Fibroblast of skin of right quadriceps (primary cell): ENCODE measurements at places on chromosomes 16 and 17.
A peak's percentile ranks its signal among the peaks of the same experiment; 100 is the strongest.

- DNase-seq: no peak
Measured at GRCh38 chr16:87229230-87230188, 87.7 kb downstream of the C16orf95 start.

DNA sequence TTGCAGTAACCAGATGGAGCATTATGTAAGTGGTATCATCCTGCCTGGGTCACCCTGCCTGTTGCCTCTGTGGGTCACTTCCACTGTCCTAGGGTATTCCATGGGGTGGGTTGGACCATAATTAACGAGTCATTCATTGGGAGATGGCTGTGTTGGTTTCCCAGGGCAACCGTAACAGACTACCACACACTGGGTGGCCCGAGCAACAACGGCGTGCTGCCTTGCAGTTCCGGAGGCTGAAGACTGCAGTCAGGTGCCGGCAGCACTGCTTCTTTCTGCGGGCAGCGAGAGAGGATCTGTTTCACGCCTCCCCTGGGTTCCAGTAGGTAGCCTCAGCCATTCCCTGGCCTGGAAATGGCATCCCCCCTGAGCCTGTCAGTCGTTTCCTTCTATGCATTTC is 28.9 kb upstream of the CMIP start:
- no peak for DNase-seq

DNA sequence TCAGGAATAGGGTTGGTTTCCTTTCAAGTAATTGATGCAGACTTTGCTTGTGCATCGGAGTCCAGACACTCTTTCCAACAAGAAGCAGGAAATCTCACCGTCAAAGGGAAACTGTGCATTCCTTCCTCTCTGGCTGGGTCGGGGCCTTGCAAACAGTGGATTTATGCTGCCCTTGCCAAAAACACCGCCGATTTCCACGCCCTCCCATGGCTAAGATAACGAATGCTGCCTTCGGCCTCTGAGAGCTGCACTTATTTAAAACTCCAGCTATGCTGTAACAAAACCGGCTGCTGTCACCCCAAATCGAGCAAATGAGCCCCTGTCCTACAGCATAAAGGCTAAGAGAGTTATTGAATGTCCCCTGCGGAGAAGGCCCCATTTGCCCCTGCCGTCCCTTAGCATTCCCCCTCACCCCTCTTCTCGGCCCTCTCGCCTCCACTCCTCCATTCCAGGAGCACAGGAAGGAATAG is 275.5 kb upstream of the IRX5 start:
- peak; percentile 19 for DNase-seq

- DNase-seq: no peak
Measured at GRCh38 chr16:74320707-74321106, 24.1 kb downstream of the PSMD7 start.

DNA sequence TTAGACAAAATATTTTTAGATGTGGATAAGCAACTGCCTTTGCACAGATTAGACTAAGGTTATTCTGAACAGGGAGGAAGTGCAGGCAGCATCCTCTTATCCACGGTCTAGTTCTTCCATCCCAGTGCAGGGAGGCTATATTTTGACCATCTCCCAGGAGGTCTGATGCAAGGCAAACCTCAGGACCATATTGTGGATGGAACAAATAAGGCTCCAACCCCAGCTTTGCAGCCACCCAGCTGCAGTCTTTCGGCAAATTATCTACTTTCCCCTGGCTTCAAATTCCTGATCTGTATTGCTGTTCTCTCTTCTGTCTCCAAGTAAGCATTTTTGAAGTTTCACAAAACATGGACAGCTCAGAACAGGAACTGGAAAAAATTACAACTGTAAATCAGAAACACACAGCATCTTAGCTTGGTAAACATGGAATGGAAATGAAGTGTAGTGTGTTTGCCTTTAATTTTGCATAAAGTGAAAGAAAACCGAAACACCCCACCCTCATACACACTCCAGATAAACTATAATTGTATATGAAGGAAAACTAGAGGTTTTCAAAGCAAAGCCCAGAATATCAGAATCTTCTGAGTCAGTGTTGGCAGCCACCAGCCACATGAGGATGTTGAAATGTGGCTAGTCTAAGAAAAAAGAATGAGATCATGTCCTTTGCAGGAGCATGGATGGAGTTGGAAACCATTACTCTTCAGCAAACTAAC is 33.5 kb upstream of the MON1B start:
- no peak for DNase-seq

GRCh38 chr16:24729951-24730815 is 732 bp downstream of the TNRC6A start:
- DNase-seq: peak; percentile 32

GRCh38 chr17:79548116-79548515 is 62.7 kb downstream of the RBFOX3 start:
- DNase-seq: no peak

DNA sequence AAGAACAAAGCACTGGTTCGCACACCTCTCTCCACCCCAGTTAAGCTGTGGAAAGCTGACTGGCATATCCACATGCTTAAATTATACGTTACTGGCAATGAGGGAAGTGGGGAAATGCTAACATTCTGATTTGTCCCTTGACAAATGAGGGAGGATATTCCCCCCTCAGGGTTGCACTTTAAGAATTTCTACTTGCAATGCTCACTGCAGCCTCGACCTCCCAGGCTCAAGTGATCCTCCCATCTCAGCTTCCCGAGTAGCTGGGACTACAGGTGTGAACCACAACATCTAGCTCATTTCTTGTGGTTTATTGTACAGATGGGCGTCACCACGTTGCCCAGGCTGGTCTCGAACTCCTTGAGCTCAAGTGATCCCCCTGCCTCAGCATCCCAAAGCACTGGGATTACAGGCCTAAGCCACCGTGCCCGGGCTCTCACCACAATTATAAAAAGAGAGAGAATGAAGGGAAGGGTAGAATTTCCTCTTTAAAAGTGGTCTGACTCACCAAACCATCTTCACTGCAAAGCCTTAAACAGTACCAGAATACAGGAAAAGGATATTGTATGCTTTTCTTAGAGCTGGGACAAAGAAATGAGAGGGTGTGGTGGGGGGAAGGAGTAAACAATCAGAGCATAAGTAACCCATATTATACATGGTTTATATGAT is 38.9 kb downstream of the KANSL1 start:
- DNase-seq: peak; percentile 68

DNA sequence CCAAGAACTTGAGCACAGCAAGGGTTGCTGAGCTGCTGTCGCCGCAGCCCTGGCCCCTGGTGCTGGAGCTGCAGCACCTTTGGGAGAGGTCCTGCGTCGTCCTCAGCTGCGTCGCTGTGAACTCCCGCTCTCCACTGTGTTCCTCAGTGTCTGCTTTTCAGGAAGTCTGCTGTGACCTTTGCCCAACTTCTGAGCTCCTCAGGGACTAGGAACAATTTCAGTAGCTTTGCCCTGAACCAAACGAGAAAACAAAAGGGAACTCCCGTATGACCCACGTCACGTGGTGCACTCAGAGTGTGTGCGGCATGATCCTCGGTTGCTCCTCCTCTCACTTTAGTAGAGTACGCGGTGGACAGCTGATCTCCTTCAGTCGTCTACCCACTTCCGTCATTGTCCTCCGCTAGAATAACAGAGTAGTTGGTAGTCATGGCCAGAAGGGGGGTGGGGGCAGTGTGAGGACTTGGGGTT is 44.2 kb downstream of the WDR45B start:
- no peak for DNase-seq

DNA sequence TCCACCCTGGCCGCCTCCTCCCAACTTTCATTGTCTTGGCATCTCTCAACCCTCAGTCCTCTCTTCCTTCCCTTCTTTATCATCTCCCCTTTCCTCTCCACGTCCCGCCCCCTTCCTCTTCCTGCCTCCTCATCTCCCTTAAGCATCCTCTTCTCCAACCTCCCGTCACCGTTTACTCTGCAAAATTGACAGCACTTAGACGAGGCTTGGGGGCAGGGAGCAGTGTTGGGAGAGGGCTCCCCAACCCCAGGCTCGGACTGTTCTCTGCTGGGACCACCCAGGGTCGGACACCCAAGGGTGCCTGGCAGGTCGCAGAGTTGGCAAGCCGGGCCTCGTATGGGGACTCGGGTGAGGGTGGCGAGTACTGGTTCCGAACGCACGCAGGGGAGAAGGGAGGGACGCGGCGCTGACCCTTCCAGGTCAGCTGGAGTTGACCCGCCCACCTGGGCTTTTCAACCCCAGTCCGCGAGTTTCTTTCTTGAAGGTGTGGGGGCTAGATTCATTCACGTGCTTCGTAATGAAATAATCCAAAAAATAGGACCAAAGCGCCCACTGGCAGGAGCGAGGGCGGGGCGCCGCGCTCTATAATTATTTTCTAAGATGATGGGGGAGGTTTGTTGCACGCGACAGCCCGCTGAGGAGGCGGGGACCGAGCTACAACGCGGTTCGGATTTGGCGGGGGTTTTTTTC is 775 bp upstream of the PAGR1 start:
- DNase-seq: no peak

DNA sequence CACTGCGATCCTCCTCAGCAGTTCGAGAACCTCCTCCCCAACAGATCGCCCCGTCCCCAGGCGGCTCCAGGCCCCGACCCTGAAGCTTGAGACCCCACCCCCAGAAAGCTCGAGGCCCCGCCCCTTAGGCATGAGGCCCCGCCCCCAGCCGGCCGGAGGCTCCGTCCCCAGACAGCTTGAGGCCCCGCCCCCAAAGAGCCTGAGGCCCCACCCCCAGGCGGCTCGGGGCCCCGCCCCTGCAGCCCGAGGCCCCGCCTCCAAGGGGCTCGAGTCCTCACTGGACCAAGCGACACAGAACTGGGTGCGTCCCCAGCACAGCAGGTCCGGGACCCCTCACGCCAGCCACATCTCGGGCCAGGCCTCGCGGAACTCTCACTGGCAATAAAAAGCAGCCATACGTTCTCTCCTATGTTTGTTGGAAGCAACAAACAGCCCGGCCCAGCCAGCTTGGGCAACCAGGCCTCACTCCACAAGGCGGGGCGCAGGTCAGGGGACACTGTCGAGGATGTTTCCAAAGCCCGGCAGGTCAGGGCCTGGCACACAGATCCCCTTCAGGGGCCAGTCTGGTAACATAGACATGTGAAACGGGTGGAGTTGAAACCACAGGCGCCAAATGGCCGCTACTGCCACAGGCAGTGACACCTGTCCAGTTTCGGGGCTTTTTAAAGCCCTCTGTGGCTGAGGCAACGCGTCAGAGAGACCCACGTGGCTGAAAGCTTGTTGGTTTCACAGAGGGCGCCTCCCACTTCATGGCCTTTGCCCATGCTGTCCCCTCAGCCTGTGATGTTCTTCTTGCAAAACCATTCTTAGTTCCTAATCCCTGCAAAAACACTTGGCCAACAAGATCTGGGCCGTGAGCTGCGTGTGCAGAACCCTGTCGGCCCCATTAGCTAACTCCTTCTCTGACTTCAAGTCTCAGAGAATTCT is 224.2 kb downstream of the PARN start:
- DNase-seq: peak; percentile 14

- no peak for DNase-seq
Measured at GRCh38 chr17:22463110-22463850, 771.0 kb downstream of the KCNJ18 start.

GRCh38 chr16:27461483-27462171 is 59.7 kb downstream of the IL21R start:
- DNase-seq: peak; percentile 12

- DNase-seq: no peak
Measured at GRCh38 chr17:38907930-38908675, 17.3 kb upstream of the LASP1NB start.

DNA sequence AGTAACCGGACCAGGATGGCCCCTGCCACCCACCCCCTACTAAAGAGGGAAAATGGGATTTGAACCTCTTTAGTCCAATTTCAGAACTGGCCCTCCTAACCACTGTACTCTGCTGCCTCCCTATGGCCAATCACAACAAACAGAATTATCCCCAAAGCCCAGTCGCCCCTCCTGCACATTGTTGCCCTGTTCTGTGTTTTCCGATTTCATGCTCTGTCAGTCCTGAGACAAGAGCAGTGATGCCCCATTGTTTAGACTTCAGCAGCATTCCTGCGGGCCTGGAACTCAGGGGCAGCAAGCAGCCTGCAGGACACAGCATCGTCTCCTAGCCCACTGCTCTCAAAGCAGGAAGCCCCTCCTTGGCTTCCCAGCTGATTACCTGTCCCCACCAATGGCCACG is 20.5 kb upstream of the KLHL11 start:
- DNase-seq: no peak

- DNase-seq: no peak
Measured at GRCh38 chr17:18038149-18038850, 668 bp downstream of the ATPAF2 start.

- DNase-seq: peak; percentile 97
Measured at GRCh38 chr17:1779571-1780131, 17.8 kb downstream of the SERPINF1 start.

- DNase-seq: no peak
Measured at GRCh38 chr17:45043813-45044540, 7.5 kb downstream of the DCAKD start.

DNA sequence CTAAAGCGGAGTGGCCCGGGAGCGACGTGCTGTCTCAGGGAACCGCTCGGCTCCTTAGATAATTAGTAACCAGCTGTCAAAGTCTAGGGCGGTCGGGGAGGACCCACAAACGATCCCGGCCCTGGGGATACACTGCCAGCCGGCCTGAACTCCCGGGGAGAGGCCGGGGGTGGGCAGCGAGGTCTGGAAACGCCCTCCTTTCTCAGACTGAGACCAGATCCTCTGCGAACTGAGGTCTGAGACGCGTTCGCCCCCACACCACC is 1.3 kb downstream of the HNF1B start:
- DNase-seq: no peak

DNA sequence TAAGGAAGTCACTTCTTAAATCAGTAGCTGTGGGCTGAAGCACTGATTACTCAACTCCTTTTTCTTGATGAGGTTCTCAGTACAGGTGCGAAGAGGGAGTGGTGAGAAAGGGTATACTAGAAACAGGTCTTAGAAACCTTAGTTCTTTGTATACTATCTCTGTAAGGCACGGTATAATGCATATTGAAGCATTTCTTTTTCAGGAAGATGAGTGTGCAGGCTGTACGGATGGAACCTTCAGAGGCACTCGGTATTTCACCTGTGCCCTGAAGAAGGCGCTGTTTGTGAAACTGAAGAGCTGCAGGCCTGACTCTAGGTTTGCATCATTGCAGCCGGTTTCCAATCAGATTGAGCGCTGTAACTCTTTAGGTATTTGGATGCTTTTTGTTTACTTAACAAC is 39.2 kb downstream of the CYLD start:
- no peak for DNase-seq

GRCh38 chr17:56319531-56319930 is 166.3 kb downstream of the ANKFN1 start:
- DNase-seq: peak; percentile 67

DNA sequence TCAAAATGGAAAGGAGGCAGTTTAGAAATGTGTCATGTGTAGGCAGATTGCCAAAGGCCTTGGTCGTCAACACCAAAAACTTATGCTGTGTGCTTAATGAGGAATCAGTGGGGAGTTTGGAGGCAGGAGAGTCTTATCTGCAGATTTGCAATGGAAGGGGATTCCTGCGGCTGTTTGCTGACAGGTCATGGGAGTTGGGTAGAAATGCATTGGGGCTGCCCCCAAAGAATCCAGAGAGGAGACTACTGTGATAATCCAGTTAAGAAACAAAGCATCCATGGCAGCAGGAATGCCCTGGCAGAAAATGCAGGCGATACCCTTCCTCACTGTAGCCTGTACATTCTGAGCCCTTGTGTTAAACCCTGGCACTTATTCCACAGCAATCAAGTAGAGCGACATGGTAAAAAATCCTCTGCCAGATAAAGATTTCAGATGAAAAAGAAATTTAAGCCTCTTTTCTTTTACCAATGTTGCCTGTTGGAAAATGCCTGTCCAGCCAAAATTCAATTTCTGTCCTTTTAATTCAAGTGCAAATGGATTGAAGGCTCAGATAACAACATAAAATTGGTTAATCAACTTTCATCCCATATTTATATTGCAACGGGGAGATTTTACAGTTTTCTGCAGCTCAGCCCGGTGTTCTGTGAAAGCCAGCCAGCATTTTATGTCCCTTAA is 491.0 kb upstream of the CDH5 start:
- DNase-seq: peak; percentile 41
